GM12878 (cell line): ENCODE measurements at places on chromosomes 11 and 22. TPM values are rescaled to one million over a fixed set of nuclear protein-coding genes. Genes with fewer than 3 reads are reported as not detected.

DNA sequence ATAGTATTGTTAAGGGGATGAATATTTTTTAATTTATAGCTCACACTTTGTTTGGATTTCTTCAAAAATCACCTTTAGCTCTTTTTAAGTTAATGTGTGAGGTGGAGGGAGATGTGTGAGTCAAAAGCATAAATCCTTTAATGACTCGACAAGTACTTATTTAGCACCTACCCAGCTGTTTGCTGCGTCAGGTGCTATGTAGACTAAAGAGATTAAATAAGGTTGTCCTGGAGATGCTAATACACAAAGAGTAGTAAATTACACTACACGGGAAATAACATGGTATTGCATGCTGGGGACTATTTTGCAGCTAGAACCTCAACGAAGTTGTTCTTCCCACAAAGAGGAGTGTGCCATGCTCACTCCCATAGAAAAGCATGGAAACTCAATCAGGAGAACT lies 583.3 kb upstream of the TENM4 start:
- H3K4me3 ChIP-seq = no peak overlapping the region
- H3K27me3 ChIP-seq = no peaks in the 10 kb centered on the region
- no peak for DNase-seq
- H3K4me1 ChIP-seq = no peaks in the 10 kb centered on the region

DNA sequence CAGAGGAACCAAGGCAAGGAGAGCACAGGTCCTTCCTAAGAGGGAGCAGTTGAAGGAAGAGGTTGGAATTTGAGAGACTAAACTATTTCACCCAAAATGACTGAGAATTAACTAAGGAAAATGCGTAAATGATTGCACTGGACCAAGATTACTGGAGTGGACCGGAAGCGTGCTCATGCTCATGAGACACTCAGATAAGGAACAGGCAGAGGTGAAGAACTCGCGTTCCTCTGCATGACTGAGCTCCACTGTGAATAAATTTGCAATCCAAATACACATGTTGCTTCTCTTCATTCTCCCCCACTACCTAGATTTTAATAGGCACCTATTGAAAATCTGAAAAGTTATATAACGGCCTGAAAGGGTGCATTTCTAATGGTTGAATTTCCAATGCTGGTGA lies 207.0 kb downstream of the KIRREL3 start:
- H3K27me3 ChIP-seq = peaks cover 2% of the 10 kb centered on the region; the same call in 1 of the 2 replicates
- H3K4me3 ChIP-seq = no peak overlapping the region
- H3K36me3 ChIP-seq = no peaks in the 10 kb centered on the region
- H3K27ac ChIP-seq = no peak overlapping the region

GRCh38 chr22:40727070-40727963 lies 48.0 kb downstream of the MCHR1 start:
- no peaks in the 10 kb centered on the region for H3K36me3 ChIP-seq
- no peak for DNase-seq
- no peaks in the 10 kb centered on the region for H3K27me3 ChIP-seq
- no peak overlapping the region for H3K4me3 ChIP-seq
- H3K4me1 ChIP-seq = no peaks in the 10 kb centered on the region
- no peak overlapping the region for H3K27ac ChIP-seq

GRCh38 chr11:126968915-126969314 lies 31.7 kb downstream of the KIRREL3 start:
- H3K4me3 ChIP-seq = no peak overlapping the region
- peaks cover 7% of the 10 kb centered on the region; the same call in 1 of the 2 replicates for H3K27me3 ChIP-seq
- DNase-seq = no peak

EXPH5 gene
- total RNA-seq = 9.2 and 11.1 TPM in 2 replicates
